ENCODE measurements at places on chromosomes 13 and 19.

- no peak for DNase-seq
These were observed 27.6 kb upstream of the MATK start for GRCh38 chr19:3813473-3814392.

DNA sequence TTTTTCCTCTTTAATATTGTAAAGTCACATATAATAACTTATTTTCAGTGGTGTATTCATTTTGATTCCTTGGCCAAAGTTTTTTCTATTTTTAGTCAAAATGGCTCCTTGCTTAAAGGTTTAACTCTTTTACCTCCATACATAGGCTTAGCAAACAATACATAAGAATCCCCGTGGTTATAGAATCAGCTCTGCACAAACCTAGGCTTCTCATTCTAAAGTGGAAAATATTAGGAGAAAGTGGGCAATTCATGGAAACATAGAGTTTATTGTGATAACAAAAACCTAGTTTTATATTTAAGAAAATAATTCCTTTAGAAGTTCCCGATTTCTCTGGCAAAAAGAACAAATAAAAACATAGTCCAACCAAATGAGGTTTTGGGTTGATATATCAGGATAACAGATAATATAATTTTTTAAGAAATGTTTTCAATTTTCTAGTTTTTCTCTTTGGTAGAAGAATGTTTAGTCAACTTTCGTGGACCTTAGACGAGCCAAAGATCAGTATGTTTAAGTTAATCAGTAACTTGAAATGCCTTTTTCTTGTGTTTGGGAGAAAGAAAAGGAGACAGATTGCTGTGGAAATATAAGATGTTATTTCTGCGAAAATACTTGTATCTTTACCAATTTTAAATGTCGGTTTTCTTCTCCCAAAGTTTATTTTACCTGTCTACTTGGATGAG is 93.4 kb upstream of the KLF12 start:
- DNase-seq: no peak

DNA sequence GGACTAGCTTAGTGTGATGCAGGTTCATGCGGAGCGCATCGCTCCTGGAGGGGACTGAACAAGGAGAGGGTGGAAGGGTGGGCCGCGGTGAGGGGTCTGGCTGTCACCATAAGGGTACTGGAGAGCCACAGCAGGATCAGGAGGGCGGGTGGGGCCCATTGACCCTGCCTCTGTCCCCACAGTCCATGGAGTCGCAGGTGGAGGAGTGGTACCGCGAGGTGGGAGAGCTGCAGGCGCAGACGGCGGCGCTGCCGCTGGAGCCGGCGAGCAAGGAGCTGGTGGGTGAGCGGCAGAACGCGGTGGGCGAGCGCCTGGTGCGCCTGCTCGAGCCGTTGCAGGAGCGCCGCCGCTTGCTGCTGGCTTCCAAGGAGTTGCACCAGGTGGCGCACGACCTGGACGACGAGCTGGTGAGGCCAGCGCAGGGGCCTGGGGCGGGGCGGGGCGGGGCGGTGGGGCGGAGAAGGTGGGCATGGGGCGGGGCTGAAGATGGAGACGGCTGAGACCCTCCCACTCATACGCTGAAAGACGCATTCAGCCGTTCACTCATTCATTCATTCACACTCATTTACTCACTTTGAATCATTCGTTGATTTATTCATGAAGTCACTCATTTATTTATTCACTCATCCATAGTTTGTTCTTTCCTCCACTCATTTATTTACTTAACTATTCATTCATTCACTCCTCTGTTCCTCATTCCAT is 27.5 kb upstream of the SHKBP1 start:
- DNase-seq: peak; percentile 52

DNA sequence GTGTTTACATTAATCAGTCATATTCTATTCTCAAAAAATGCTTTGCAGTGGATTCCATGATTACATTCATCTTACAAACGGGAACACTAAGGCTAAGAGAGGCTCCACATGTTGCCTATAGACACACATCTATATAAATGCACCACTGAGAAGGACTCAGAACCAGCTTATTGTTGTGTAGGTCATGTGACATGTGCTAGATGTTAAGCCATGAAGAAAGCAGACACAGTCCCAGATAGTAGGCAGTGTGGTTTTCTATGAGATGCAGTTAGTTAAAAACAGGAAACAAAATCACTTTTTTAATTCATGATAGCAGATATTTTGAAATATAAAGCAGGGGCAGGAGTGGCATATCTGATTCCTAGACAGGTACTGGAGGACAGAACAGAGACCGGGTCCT is 10.7 kb downstream of the SIGLEC6 start:
- no peak for DNase-seq

- peak; percentile 30 for DNase-seq
These were observed 50.3 kb upstream of the CYP2A7 start for GRCh38 chr19:40932008-40932959.

DNA sequence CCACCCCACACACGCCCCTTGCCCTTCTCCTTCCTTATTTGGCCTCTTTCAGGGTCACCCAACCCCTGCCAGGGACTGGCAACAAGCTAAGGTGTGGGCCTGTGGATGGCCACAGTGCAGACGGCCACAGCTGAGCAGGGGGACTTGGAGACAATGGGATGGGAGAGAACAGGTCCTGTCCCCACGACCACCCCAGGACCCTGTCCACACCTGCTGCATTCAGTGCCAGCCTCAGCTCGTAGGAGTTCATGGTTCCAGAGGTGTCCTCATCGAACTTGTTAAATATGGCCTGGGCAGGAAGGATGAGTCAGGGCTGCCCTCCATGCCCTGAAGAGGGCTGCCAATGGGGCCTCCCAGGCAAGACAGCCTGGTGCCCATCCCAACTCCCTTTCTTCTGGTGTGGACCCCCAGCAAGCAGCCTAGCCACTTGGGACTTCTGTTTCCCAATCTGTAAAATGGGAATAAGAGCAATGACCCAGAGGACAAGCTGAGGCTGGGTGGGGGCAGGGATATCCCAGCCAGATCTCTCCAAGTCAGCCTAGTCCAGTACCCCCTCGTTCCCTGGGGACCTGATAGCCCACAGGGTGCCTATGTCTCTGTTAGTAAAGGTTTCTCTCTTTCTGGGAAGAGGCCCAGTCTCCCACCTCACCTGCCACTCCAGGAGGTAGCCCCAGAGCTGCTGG is 10.6 kb downstream of the CAPN12 start:
- no peak for DNase-seq
